ENCODE measurements at places on chromosomes 16 and 17. TPM values are rescaled to one million over a fixed set of nuclear protein-coding genes. Genes with fewer than 3 reads are reported as not detected.

NPIPA7 gene
- 12.8 TPM for total RNA-seq

NPIPA2 gene
- total RNA-seq: 1.4 TPM

LDHD gene
- 0.63 TPM for total RNA-seq

CCL1 gene
- not detected for total RNA-seq

PRSS33 gene
- total RNA-seq: not detected

TEKT5 gene
- not detected for total RNA-seq

ADAP2 gene
- total RNA-seq: 3.7 TPM

CES5A gene
- not detected for total RNA-seq

TOX3 gene
- total RNA-seq: 0.10 TPM

AOC2 gene
- 2.2 TPM for total RNA-seq

RAMP2 gene
- total RNA-seq: 0.69 TPM

NPIPB9 gene
- 1.8 TPM for total RNA-seq

FBXL16 gene
- total RNA-seq: 1.5 TPM

WNT3 gene
- 6.4 TPM for total RNA-seq

ITGB3 gene
- total RNA-seq: 5.4 TPM

ZFPM1 gene
- total RNA-seq: 7.7 TPM

RAB26 gene
- 3.9 TPM for total RNA-seq

KCNAB3 gene
- total RNA-seq: 2.4 TPM

SMIM5 gene
- total RNA-seq: 0.83 TPM

FOXC2 gene
- 2.0 TPM for total RNA-seq

HCRT gene
- not detected for total RNA-seq

SLC47A1 gene
- total RNA-seq: 23.0 TPM

TBC1D28 gene
- not detected for total RNA-seq

NACA2 gene
- total RNA-seq: not detected

CMTM2 gene
- not detected for total RNA-seq

CHST6 gene
- 0.13 TPM for total RNA-seq

CBFB gene
- total RNA-seq: 50.4 TPM

TBC1D3I gene
- total RNA-seq: 0.29 TPM

MYH2 gene
- not detected for total RNA-seq

KAT8 gene
- total RNA-seq: 38.5 TPM

RNU2-1 gene
- total RNA-seq: not detected

SEC14L5 gene
- total RNA-seq: not detected

ZNF23 gene
- 5.3 TPM for total RNA-seq
